Stimulated activated naive CD4-positive, alpha-beta T cell treated with Interleukin-2 at 50 U/mL for 16 hours (primary cell): ENCODE measurements at places on chromosomes 6 and 20.
A peak's percentile ranks its signal among the peaks of the same experiment; 100 is the strongest.

DNA sequence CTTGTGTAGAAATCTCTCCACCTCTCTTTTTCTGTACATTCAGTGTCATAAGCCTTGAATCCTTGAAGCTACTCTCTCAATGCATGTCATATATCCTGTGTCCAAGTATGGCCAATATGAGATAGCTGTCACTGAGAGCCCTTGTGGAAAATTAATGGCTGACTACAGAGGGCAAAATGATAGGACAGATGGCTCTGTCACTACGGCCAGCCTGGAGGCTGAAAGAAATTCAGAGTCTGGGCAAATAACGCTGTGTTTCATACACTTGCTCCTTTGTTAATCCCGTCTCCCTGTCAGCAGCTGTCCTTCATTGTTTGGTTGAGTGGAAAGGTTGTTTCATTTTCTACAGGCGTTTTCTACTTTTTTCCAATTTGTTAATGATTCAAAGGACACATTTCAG, 70.4 kb upstream of the VGLL2 start:
- no peak for DNase-seq

- no peak for DNase-seq
These were observed 82.3 kb upstream of the RNF217 start for GRCh38 chr6:124879992-124880355.

GRCh38 chr6:85096976-85097375, 332.6 kb upstream of the TBX18 start:
- no peak for DNase-seq

GRCh38 chr6:41682056-41682477, 43.8 kb downstream of the MDFI start:
- peak; percentile 63 for DNase-seq

DNA sequence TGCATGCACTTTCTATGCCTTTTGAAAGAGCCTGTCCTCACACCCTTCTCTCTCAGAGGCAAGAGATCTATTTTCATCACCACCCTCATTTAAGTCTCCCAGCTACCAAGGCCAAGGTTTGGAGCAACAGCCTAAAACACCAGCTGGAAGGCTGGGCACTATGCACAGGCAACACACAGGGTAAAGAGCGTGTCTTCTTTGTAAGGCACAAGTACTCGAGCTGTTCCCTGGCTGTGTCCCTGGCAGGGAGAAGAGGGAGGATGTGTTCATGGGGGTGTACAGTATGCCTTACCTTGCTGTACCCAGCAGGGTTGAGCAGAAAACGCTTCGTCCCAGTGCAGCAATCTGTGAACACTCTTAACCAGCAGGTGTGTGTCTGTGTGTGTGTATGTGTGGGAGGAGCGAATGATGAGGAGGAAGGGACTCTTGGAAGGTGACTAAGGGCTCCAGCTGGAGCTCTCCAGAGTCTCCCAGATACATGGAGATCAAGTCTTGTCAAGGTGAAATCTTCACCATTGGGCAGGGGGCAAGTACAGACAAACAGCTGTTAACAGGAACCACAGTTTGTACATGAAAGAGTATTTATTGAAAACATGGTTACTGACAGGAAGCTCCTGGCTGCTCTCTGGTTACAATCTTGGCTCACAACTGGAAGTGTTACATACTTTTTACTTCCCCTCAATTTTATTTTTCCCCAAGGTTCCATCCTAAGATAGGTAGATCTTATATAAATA, 40.8 kb downstream of the ELMO2 start:
- DNase-seq, result no peak

DNA sequence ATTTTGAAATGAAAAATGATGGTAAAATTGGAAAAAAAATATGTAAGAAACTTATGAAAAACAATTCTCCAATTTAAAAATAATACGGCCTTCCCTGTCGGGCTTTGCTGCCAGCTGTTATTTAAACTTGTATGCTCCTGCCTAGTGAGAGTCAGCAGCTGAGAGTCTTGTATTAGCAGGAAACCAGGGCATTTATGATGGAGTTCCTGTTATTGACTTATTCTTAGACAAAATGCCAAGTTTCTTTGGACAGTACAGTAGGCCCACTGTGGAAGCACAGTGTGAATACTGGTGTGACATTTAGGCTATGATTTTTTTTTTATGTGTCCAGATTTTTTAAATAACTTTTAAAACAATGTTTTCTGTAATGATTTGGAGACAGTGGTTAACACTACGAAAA, 42.1 kb downstream of the GMDS start:
- DNase-seq, result no peak

- no peak for DNase-seq
These were observed 71.5 kb downstream of the DLGAP4 start for GRCh38 chr20:36377348-36378326.

- no peak for DNase-seq
These were observed 1.2 kb downstream of the ATF6B start for GRCh38 chr6:32126880-32127279.

GRCh38 chr6:111874025-111874415, 768 bp upstream of the FYN start:
- DNase-seq, result peak; percentile 74

DNA sequence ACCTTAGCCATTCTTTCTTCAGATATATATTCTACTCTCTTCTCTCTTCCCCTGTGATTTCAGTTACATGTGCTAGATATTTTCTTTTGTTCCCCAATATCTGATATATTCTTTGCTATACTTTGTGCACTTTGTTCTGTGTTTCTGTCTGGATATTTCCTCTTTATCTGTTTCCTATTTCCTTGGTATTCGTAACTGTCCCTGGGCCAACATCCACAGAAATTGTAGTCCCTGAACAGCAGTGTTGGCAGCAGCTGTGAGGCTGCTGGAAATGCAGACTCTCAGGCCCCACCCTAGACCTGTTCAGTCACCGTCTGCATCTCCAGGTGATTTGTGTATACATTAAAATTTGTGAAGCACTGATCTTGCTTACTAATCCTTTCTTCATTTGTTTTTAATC, 522.9 kb upstream of the SOX4 start:
- DNase-seq, result no peak

- no peak for DNase-seq
These were observed 19.0 kb upstream of the RTF2 start for GRCh38 chr20:56449459-56449858.

DNA sequence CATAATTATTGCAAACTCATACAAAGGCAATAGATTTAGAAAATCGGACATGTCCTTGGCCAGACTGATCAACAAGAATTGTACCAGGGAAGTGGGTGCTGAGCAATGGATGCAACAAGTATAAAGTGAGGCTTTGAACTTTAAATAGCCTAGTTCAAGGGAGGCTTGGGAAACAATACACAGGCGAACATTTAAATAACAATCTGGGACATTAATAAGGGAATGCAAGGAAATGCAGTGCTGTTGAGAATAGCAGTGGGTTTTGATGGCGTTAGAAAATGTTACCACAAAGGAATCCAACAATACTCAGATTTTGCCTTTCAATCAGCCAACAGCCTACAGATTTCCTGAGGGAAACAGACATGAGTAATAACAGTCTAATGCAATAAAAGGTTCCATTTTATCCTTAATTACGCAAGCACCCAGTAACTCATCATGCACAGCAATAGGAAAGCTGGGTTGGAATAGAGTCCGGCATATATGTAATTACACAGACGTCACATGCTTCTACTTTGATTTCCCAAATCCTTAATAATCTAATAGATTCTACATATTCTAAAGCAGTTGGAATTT, 134.6 kb downstream of the PHACTR1 start:
- DNase-seq, result no peak

- peak; percentile 58 for DNase-seq
These were observed 55.0 kb upstream of the FOXC1 start for GRCh38 chr6:1554476-1555310.

- no peak for DNase-seq
These were observed 35.4 kb downstream of the SLC16A10 start for GRCh38 chr6:111122458-111123286.

DNA sequence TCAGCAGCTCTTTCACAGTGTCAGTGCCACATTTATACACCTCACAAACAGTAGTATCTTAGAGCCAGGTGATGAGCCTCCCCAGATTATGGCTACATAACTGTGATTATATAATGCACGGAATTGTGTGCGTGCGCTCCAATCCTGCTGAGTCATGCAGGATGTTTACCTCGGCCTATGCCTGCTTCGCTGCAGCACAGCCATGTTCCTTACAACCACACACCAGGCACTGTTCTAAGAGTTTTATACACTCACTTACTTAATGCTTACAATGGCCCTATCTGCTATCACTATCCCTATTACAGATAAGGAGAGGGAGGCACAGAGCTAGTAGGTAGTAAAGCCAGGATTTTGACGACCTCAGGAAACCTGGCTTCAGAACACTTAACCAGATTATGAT, 7.3 kb downstream of the ZKSCAN3 start:
- DNase-seq, result no peak

- no peak for DNase-seq
These were observed 252.9 kb upstream of the RUNX2 start for GRCh38 chr6:45075246-45075645.

DNA sequence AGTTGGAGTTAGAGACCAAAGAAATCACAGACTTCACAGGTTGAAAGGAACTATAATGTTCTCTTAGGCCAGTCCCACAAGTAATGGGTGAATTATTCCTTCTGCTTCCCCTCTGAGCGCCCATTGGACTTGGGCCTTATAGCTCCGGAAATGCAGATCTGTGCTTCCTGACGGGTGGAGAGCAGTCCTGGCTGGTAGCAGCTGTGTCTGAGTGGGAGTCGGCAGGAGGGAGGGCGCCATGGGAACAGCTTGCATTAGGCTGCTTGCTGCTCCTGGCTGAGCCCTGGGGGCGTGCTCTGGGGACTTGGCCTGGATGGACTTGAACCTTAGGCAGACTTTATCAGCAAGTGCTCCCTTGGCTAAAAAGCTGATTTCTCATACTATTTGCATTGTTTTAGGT, 18.4 kb upstream of the NUP153 start:
- DNase-seq, result no peak

DNA sequence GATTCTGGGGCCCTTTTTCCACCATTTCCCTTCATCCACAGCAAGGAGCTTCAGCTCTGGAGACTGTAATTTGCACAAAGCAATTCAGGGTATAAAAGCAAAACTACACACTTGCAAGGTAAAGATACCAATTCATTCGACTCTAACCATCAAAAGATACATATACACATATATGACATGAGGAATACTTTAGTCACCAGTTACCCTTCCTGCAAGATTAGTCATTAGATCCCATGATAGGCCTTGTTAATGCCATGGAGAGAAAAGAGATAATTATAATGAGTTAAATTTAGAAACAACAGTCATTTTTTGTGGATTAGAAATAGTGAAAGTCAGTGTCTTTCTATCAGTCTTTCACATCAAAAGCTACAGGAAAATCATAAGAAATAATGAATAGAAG, 204.2 kb downstream of the KCNQ5 start:
- DNase-seq, result no peak

DNA sequence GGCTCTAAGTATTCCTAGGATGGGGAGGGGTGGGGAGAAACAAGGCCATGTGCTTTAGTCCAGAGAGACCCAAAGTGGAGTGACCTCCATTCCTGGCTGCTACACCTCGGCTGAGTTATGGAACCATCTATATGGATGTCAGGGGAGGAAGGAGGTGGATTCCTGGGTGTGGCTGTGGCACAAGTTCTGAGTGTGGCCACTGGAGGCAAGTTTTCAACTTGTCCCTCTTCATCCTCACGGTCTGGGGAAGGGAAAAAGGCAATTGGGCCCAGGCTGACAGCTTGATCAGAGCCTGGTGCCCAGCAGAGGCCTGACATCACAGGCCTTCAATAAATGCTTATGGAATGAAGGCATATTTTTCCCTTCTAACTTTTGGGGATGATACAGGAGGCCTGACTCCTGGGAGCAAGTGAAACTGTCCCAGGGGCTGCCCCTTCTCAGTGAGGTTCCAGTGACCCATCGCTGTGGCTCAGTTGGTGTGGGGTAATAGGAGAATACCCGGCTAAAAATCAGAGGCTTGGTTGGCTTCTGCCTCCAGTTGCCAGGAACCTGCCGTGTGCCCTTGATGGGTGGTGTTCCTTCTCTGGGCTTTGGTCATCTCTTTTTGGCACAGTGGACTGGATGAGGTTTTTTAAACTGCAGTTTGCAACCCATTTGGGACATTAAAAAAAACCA, 1.8 kb upstream of the ITPR3 start:
- no peak for DNase-seq

GRCh38 chr6:71929047-71929446, 42.7 kb downstream of the RIMS1 start:
- no peak for DNase-seq

GRCh38 chr6:85923013-85923430, 280.3 kb upstream of the SYNCRIP start:
- no peak for DNase-seq

DNA sequence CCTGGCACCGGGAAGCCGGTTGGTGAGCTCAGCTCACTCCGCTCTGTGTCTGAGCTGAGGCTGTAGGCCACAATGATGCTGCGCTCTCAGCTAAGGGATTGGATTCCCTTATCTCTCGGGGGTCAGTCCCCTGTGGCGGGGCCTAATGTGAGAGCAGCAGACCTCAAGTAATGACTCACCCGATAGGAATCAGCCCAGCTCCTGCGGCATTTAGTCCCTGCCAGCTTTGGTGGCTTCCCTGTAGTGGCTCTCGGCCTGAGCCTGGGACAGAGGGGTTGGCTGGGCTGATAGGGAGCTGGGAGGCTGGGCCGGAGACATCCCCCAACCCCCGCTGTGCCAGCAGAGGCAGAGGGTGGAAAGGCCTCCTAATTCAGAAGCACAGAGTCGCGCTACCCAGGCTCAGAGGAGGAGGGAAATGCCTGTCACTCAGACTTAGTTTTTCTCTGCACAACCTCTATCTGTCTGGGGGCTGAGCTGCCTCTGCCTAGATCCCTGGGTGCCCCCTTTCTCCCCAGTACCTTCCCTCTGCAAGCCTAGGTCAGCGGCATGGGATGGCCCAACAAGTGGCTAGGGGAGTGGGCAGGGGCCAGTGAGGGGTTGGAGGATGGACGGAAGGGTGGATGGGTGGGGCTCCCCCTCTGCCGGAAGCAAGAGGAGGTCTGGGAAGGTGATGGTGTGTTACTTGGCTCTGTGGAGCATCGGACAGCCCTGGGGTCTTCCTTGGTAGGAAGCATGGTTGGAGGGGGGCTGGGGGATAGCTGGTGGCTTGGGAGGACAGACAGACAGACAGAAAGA, 92.2 kb downstream of the CDH22 start:
- no peak for DNase-seq

- no peak for DNase-seq
These were observed 25.7 kb upstream of the SAYSD1 start for GRCh38 chr6:39140556-39141167.

DNA sequence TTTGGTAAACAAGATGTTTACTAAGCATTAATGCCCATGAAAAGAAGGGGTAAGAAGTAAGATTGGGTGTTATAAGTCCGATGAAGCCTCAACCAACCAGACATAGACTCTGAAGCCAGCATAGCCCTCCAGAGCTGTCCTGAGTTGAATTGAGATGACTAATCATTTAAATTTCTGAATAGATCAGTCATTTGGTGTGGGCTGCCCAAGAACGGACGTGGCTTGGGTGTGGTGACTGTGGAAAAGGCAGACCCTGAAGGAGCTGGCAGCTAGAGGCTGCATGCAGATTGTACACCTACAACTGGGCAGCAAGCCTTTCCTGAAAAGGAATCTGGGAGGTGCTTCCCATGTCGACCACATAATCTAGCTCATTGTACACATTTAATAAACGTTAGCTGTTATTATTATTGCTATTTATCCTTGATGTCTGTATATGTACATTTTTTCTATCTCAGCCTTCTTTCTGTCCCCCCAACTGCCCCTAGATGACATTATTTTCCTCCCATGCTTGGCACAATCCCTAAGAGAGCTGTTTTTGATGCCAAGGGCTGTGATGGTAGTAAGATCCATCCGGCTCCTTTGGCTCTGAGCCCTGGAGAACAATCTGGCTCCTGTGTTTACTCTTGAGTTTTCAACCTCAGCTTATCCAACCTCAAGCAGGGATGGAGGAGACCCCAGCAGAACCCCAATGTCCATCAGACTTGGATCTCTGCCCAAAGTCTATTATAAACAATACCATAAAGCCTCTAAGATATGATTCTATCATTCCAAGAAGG, 57.6 kb upstream of the JAG1 start:
- no peak for DNase-seq
